ENCODE measurements at places on chromosomes 7 and 10. TPM values are rescaled to one million over a fixed set of nuclear protein-coding genes. Genes with fewer than 3 reads are reported as not detected.
A peak's percentile ranks its signal among the peaks of the same experiment; 100 is the strongest.

DNA sequence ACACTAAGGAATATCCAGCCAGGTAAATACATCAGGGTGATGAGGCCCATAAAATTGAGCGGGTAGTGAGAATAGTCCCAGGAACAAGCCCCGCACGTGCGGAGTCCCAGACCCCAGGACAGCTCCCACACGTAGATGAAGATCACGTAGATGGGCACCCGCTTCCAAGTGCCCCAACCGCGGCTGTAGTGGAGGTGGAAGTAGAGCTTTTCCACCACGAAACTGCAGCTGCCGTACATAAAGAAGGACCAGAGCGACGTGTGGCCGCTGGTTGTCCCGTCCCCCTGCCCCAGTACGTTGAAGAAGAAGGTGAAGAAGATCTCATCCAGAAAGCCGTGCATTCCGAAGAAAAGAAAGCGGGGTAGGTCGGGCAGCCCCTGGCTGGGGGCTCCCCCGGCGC is 948 bp downstream of the TMEM229A start:
- DNase-seq, result no peak

GRCh38 chr10:52318822-52319464 is 4.9 kb downstream of the DKK1 start:
- DNase-seq, result no peak

GRCh38 chr10:126336801-126337200 is 51.5 kb downstream of the ADAM12 start:
- DNase-seq, result no peak

GRCh38 chr10:31677195-31678138 is 251.2 kb downstream of the ARHGAP12 start:
- no peak for DNase-seq

GRCh38 chr10:4945766-4946717 is 17.2 kb upstream of the AKR1C1 start:
- no peak for DNase-seq

- DNase-seq, result no peak
Observed at GRCh38 chr7:44706788-44707557, 41.7 kb upstream of the ZMIZ2 start.

DNA sequence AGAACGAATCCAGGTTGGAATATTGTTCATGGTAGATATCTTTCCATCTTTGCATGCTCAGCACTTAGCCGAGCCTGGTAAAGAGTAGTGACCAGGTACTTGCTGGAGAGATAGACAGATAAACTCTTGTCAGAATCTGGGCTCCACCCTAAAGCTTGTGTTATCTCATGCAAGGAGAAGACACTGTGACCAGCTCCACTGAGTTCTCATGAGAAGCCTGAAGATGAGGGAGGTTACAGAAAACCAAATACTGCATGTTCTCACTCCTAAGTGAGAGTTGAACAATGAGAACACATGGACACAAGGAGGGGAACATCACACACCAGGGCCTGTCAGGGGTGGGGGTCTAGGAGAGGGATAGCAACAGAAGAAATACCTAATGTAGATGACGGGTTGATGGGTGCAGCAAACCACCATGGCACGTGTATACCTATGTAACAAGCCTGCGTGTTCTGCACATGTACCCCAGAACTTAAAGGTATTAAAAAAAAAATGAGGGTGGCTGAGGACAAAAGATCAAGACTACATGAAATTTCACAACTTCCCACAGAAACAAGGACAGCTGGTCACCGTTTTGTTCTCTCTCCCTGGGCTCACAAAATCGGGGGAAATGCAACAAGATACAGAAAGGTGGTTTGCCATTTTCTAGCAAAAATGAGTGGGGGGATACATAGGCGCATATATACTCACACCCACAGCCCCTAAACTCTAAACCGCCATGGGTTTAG is 17.4 kb downstream of the DLG5 start:
- no peak for DNase-seq

DNA sequence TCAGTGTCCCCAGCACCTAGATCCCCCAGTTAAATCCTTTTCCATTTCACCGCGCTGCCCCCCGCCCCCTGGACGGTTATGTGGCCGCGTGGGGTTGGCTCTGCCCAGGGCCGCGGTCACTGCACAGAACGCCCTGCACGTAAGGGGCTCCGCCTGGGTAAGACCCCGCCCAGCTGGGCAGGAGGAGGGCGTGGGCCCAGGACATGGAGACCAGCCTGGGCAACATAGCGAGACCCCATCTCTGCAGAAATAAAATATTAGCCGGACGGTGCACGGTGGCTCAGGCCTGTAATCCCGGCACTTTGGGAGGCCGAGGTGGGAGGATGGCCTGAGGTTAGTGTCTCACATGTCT is 650 bp upstream of the ZFAND2A start:
- peak; percentile 68 for DNase-seq

DNA sequence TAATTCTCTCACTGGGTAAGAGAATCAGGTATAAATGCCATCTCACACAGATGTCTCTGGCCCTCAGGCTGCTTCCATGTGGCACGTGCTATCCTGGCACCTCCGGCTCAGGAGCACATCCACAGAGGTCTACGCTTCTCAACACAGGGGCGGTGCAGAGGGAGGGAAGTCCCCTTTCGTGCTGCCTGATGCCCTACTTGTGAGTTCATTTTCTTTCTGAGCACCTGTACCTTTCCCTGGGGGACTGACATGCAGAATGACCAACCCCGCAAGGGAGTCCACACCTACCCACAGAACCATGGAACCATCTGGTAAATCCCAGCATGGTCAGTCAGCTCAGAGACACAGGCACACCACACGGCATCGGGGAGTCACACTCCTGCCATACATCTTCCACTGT is 99.0 kb upstream of the SAMD8 start:
- DNase-seq, result no peak

DNA sequence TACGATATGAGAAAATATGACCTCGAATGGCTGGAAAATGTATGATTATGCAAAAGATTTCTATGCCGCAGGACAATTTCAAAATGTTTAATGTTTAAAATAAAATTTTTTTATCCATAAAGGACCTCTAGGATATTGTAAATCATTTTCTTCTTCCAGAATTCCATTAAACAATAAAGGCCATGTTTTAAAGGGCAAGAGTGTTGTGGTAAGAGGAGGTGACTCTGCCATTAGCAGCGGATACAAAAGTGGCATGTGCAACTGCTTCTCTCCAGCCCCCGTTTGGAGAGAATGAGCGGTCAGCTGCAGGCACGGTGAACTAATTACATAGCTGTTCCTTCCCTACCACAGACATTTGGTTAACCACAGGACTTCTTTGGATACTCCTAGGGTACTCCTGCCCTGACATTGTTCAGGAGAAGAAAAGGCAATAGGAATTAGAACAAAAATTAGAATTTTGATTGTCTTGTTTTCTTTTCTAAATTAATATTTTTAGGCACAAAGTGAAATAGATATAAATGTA is 63.8 kb downstream of the HBP1 start:
- DNase-seq, result no peak

DNA sequence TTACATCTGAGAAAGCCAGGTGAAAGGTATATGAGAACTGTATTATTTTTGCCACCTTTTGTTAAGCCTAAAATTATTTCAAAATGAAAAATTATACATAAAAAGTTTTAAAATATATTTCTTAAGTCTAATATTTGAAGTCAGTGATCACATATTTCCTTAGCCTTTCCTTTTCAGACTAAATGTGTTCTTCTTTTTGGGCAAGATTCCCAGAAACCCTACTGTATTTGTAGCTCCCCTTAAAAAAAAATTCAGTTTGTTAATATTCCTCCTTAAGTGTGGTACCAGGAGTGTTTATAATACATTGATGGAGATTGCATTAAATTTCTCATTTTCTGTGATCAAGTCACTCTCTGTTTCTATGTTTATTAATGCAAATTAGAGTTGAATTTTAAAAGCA is 22.8 kb downstream of the DNAJC1 start:
- no peak for DNase-seq

DNA sequence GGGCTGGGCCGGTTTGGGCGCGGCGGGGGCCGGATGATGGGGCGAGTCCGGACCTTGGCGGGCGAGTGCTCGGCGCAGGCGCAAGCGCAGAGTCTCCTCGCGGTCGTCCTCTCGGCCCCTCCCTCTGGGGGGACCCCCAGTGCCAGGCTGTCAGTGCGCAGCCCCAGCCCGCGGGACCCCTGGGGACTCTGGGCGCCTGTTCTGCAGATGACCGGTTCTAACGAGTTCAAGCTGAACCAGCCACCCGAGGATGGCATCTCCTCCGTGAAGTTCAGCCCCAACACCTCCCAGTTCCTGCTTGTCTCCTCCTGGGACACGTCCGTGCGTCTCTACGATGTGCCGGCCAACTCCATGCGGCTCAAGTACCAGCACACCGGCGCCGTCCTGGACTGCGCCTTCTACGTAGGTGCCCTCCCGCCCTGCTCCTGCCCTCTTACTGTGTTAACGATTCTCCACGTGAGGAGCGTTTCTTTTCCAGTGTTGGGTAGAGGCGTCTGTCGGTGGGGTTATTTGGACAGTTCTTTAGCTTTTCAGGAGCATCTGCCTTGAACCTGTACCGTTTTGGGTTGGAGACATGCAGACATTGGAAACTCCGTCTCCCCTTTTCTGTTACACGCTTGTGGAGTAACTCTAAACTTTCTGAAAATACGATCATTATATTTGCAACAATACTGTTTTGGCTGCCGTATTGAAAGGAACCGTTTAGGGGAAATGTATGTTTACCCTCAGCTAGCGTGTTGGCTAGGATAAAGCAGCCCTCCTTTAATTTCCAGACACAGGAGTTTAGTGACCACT is 706 bp downstream of the BUB3 start:
- DNase-seq, result peak; percentile 74

The JAKMIP3 gene
- total RNA-seq, result 1.6 TPM

The TCF7L2 gene
- 12.4 TPM for total RNA-seq

The PURB gene
- total RNA-seq, result 13.8 TPM

The OR6V1 gene
- total RNA-seq, result not detected

The ASZ1 gene
- total RNA-seq, result not detected

The PLXNA4 gene
- total RNA-seq, result 17.6 TPM

The C10orf67 gene
- 0.51 TPM for total RNA-seq

The NPY4R2 gene
- not detected for total RNA-seq

All from Right ventricle myocardium inferior (tissue), 1 donor.